ENCODE measurements at places on chromosomes 2 and 18. TPM values are rescaled to one million over a fixed set of nuclear protein-coding genes. Genes with fewer than 3 reads are reported as not detected.

Gene IL1RL1
- 0.13 TPM for total RNA-seq

Gene DSG1
- total RNA-seq, result not detected

Gene KLHL41
- total RNA-seq, result not detected

Gene FOXI3
- total RNA-seq, result not detected

Gene UPP2
- not detected for total RNA-seq

Gene TRPM8
- total RNA-seq, result not detected

Gene GPR35
- 23.8 TPM for total RNA-seq

Gene CYP26B1
- not detected for total RNA-seq

Gene CNTNAP5
- not detected for total RNA-seq

Gene NEU2
- not detected for total RNA-seq

Gene MTCL1
- 1.6 TPM for total RNA-seq

Gene CRYBA2
- total RNA-seq, result not detected

Gene CD8A
- total RNA-seq, result 675 TPM

Gene GGCX
- 20.0 TPM for total RNA-seq

DNA sequence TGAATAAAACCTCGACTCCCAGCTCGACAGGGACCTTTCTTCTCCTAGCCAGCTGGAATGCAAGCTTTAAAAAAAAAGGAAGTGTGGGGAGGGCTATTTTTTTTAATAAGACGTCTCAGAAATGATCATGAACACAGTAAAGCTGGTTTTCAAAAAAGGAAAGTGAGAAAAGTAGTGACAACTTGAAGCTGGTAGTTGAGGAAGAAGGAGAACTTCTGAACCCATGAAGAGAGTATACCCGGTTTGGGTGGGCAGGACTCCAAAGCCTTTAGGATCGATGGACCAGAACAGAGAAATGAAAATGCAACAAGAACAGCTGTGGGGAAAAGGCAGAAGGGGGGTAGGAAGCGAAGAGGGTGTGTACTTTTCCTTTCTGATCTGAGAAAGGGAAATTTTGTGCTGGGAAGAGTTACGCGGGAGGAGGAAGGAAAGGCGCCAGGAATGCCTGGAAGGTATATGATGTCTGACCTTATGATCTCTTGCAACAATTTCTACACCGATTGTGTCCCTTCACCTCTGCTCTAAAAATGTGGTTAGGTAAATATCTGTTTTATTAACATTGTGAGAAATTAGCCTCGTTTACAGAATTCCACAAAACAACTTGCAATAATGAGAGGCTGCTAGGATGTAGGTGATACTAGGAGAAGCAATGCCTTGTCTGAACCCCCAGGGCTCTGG, 22.6 kb upstream of the CYP1B1 start:
- no peak overlapping the region for H3K4me3 ChIP-seq
- DNase-seq, result no peak
- H3K36me3 ChIP-seq, result no peaks in the 10 kb centered on the region

DNA sequence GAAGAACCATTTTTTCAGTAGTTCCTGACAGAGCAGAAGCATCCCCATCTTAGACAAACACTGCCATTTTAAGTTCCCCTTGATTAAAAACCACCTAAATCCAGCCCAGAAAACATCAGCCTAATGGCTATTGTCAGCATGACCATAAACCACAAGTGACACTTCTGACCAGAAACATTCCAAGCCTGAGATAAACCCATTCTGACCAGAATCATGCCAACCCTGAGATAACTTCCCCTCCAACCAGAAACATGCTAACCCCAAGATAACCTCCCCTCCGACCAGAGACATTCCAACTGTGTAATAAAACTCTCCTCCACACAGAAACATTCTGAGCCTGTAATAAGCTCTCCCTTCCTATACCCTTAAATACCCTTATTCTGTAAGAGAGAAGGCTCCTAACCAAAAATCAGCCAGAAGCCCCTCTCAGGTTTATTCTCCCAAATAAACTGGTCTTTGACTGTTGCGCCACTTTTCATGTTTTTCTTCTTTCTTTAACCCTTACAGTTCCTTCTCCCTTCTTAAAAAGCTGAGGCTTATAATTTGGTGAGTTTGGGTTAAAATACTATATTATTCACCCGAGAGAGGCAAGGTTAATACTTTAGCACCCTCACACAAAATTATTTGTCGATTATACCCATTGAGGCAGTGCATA, 149.7 kb downstream of the HNMT start:
- no peaks in the 10 kb centered on the region for H3K4me1 ChIP-seq
- H3K4me3 ChIP-seq, result no peak overlapping the region
- no peak for DNase-seq
- H3K36me3 ChIP-seq, result no peaks in the 10 kb centered on the region
- H3K27me3 ChIP-seq, result no peaks in the 10 kb centered on the region

GRCh38 chr2:235575904-235576303, 82.1 kb downstream of the AGAP1 start:
- no peak overlapping the region for H3K27ac ChIP-seq
- no peaks in the 10 kb centered on the region for H3K36me3 ChIP-seq
- H3K27me3 ChIP-seq, result no peaks in the 10 kb centered on the region

DNA sequence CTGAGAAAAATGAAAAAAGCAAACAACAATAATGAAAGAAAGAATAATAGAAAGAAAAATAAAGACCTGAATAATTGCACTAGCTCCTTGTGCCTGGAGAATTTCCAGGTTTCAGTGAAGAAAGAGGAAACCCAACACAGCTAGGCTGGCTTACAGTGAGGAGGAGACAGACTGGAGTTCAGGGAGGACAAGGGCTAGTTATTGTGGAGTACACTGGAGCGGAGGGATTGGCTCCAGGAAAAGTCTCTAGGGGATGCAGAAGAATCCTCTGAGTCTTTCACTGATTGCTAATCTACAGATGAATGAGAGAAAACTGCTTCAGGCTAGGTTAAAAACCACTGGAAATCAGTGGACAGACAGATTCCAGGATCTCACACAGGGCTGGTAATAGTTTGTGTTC, 163.6 kb upstream of the RBMS1 start:
- H3K27ac ChIP-seq, result no peak overlapping the region
- DNase-seq, result no peak
- H3K36me3 ChIP-seq, result no peaks in the 10 kb centered on the region
- H3K27me3 ChIP-seq, result peaks cover 13% of the 10 kb centered on the region
- H3K4me1 ChIP-seq, result peaks cover 12% of the 10 kb centered on the region

- H3K36me3 ChIP-seq, result no peaks in the 10 kb centered on the region
- H3K4me3 ChIP-seq, result no peak overlapping the region
- DNase-seq, result no peak
- H3K27me3 ChIP-seq, result peaks cover 14% of the 10 kb centered on the region
- no peaks in the 10 kb centered on the region for H3K4me1 ChIP-seq
Measured at GRCh38 chr2:42903821-42904575, 111.6 kb upstream of the HAAO start.

DNA sequence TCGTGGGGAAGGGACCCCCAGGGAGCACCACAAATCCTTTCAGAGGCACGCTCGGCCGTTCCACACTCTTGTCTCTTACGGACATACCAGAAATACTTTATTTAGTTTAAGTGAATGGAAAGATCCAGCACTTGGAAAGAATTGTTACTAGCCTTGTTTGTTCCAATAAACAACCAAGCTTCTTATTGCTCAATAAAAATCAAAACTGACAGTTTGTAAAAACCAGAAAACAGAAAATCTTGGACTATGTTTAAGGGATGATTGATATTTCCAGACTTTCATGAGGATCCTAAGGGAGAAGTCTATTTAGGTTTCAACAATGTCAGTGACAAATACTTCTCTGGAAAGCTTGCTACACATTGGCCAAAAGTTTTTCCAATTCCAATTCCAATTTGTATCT, 31.6 kb upstream of the CCBE1 start:
- no peaks in the 10 kb centered on the region for H3K36me3 ChIP-seq
- no peak overlapping the region for H3K27ac ChIP-seq
- H3K4me3 ChIP-seq, result no peak overlapping the region
- no peak for DNase-seq
- no peaks in the 10 kb centered on the region for H3K4me1 ChIP-seq

GRCh38 chr2:18976168-18976961, 382.1 kb downstream of the OSR1 start:
- no peaks in the 10 kb centered on the region for H3K4me1 ChIP-seq
- H3K27ac ChIP-seq, result no peak overlapping the region
- H3K36me3 ChIP-seq, result no peaks in the 10 kb centered on the region
- no peak for DNase-seq
- H3K4me3 ChIP-seq, result no peak overlapping the region

GRCh38 chr2:137888845-137889244, 75.4 kb upstream of the HNMT start:
- H3K27ac ChIP-seq, result no peak overlapping the region
- DNase-seq, result no peak
- no peaks in the 10 kb centered on the region for H3K27me3 ChIP-seq
- H3K4me3 ChIP-seq, result no peak overlapping the region
- no peaks in the 10 kb centered on the region for H3K36me3 ChIP-seq

- no peak overlapping the region for H3K4me3 ChIP-seq
- no peak for DNase-seq
- H3K27me3 ChIP-seq, result no peaks in the 10 kb centered on the region
- no peaks in the 10 kb centered on the region for H3K36me3 ChIP-seq
- H3K4me1 ChIP-seq, result no peaks in the 10 kb centered on the region
Measured at GRCh38 chr2:154032220-154032619, 160.5 kb downstream of the GALNT13 start.

GRCh38 chr2:228084717-228085116, 96.8 kb downstream of the SPHKAP start:
- no peak overlapping the region for H3K27ac ChIP-seq
- no peak for DNase-seq
- no peaks in the 10 kb centered on the region for H3K36me3 ChIP-seq
- no peaks in the 10 kb centered on the region for H3K4me1 ChIP-seq
- no peaks in the 10 kb centered on the region for H3K27me3 ChIP-seq

DNA sequence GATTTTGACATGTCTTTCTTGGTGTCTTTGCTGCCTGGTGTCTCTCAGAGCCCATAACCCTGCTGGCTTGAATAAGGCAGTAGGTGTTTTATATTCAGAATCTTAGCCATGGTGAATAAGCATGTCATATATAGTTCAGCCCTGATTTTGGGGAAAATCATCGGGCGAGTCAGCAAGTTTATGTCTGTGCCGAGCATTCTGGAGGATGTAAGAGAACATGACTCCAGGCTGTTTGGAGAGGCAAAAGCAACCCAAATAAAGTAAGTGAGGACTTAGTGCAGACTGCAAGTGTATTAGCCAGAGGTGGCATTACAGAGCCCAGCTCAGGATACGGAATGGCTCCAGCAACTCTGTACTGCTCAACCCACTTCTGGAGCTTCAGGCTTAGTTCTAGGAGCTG, 50.3 kb downstream of the TCF7L1 start:
- H3K4me1 ChIP-seq, result peaks cover 11% of the 10 kb centered on the region
- no peak overlapping the region for H3K4me3 ChIP-seq
- DNase-seq, result no peak
- H3K27ac ChIP-seq, result no peak overlapping the region
- H3K27me3 ChIP-seq, result peaks cover 12% of the 10 kb centered on the region

- no peak overlapping the region for H3K27ac ChIP-seq
- no peak for DNase-seq
- no peaks in the 10 kb centered on the region for H3K36me3 ChIP-seq
- H3K4me1 ChIP-seq, result no peaks in the 10 kb centered on the region
- no peaks in the 10 kb centered on the region for H3K27me3 ChIP-seq
Measured at GRCh38 chr2:188333751-188334524, 42.3 kb downstream of the GULP1 start.

- no peaks in the 10 kb centered on the region for H3K27me3 ChIP-seq
- no peaks in the 10 kb centered on the region for H3K36me3 ChIP-seq
- no peak overlapping the region for H3K4me3 ChIP-seq
- no peak overlapping the region for H3K27ac ChIP-seq
Measured at GRCh38 chr2:225938991-225939390, 539.5 kb downstream of the NYAP2 start.

GRCh38 chr2:170579511-170579910, 135.6 kb upstream of the SP5 start:
- H3K27ac ChIP-seq, result no peak overlapping the region
- DNase-seq, result no peak
- H3K4me1 ChIP-seq, result no peaks in the 10 kb centered on the region
- H3K36me3 ChIP-seq, result no peaks in the 10 kb centered on the region
- peaks cover 8% of the 10 kb centered on the region for H3K27me3 ChIP-seq

GRCh38 chr18:52933356-52933755, 593.4 kb downstream of the DCC start:
- no peaks in the 10 kb centered on the region for H3K27me3 ChIP-seq
- H3K27ac ChIP-seq, result no peak overlapping the region
- no peak for DNase-seq
- H3K36me3 ChIP-seq, result no peaks in the 10 kb centered on the region
- no peaks in the 10 kb centered on the region for H3K4me1 ChIP-seq

- H3K27me3 ChIP-seq, result no peaks in the 10 kb centered on the region
- no peaks in the 10 kb centered on the region for H3K4me1 ChIP-seq
- no peak for DNase-seq
- H3K4me3 ChIP-seq, result no peak overlapping the region
- H3K36me3 ChIP-seq, result no peaks in the 10 kb centered on the region
Measured at GRCh38 chr18:61157451-61157850, 175.8 kb upstream of the CDH20 start.

DNA sequence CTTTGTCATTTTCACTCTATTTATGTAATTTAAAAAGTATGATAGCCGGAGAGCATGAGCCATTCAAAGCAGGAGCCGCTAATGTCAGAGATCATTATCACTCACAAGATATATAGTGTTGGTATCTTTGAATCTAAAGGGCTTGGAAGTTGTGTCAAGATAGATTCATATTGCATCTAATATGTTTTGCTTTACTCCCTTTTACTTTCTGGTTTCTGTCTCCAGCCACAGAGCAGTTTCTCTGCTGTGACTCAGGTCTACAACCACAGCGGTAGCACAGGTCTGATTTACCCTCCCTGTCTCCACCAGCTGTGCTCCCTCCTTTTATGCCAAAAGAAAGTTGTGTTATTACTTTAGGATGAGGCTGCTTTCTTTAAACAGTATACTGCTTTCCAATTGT, 424.0 kb downstream of the ARHGAP15 start:
- H3K27ac ChIP-seq, result no peak overlapping the region
- no peak overlapping the region for H3K4me3 ChIP-seq
- H3K36me3 ChIP-seq, result peaks cover 33% of the 10 kb centered on the region

DNA sequence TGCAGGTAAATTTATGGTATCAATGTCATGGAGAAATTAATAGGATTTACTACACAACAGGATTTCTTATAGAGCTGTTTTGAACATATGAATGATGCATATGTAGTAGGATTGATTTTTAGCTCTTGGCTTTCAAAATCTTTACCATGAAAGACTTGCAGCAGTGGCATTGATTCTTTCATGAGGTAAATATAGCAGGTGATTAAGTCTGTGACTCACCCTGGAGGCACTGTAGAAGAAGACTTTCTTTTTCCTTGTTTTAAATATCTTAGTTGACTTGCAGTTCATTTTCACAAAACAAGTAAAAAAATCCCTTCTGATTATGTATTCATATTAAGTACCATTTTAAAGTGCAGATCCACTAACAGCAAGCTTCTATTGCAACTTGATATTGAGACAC, 463.0 kb downstream of the FBXO15 start:
- no peak overlapping the region for H3K27ac ChIP-seq
- no peaks in the 10 kb centered on the region for H3K27me3 ChIP-seq
- no peak overlapping the region for H3K4me3 ChIP-seq
- H3K4me1 ChIP-seq, result peaks cover 7% of the 10 kb centered on the region
- no peaks in the 10 kb centered on the region for H3K36me3 ChIP-seq

GRCh38 chr2:111119822-111120252, 877 bp upstream of the BCL2L11 start:
- H3K27ac ChIP-seq, result no peak overlapping the region
- peaks cover 39% of the 10 kb centered on the region for H3K27me3 ChIP-seq
- peaks cover 54% of the 10 kb centered on the region for H3K4me1 ChIP-seq
- DNase-seq, result no peak
- peak overlapping the region; percentile 73 for H3K4me3 ChIP-seq

All from activated CD8-positive, alpha-beta T cell treated with anti-CD3 and anti-CD28 coated beads, Interleukin-2, amount 10 ng/mL, durations not matched to agents 7 days and 5 days (primary cell).